ENCODE measurements at places on chromosomes 13 and 19. TPM values are rescaled to one million over a fixed set of nuclear protein-coding genes. Genes with fewer than 3 reads are reported as not detected.

The RFX1 gene
- 15.2 TPM for total RNA-seq

The TUBA3C gene
- not detected for total RNA-seq

The NCR1 gene
- 0.30 TPM for total RNA-seq

The COX7A1 gene
- 2,839 TPM for total RNA-seq

The LYL1 gene
- total RNA-seq: 6.3 TPM

The GAPDHS gene
- total RNA-seq: not detected

The IGSF23 gene
- total RNA-seq: not detected

The KCNRG gene
- total RNA-seq: not detected

The CYSLTR2 gene
- 7.6 TPM for total RNA-seq

The KLF5 gene
- 1.1 TPM for total RNA-seq

The FBXO17 gene
- total RNA-seq: 3.0 TPM

The ZNF69 gene
- total RNA-seq: 5.2 TPM

The NUMBL gene
- 14.7 TPM for total RNA-seq

The CABP5 gene
- not detected for total RNA-seq

The CRX gene
- not detected for total RNA-seq

The RNF17 gene
- not detected for total RNA-seq

The ACTMAP gene
- 7.4 TPM for total RNA-seq

The TMEM272 gene
- total RNA-seq: 0.30 TPM

The NLRP7 gene
- total RNA-seq: not detected

The BCAM gene
- 91.9 TPM for total RNA-seq

The CRLF1 gene
- 20.0 TPM for total RNA-seq

The OR7D2 gene
- total RNA-seq: 0.16 TPM

The GPR183 gene
- total RNA-seq: 1.7 TPM

The ACP5 gene
- 3.1 TPM for total RNA-seq

The FFAR3 gene
- total RNA-seq: not detected

The VPS36 gene
- total RNA-seq: 32.3 TPM

The GPR12 gene
- total RNA-seq: 0.14 TPM

The SAE1 gene
- total RNA-seq: 42.5 TPM

The PLPPR2 gene
- 10.6 TPM for total RNA-seq

The TSHZ3 gene
- total RNA-seq: 2.9 TPM

The GET3 gene
- 65.1 TPM for total RNA-seq

The PRTN3 gene
- total RNA-seq: not detected

The KIR2DL3 gene
- total RNA-seq: not detected

The LILRB4 gene
- 4.0 TPM for total RNA-seq

The DOCK6 gene
- 43.2 TPM for total RNA-seq

The CYP2F1 gene
- total RNA-seq: not detected

The ATP1A3 gene
- total RNA-seq: 375 TPM

The PSG2 gene
- not detected for total RNA-seq

The TNFAIP8L1 gene
- 4.2 TPM for total RNA-seq

The PCDH17 gene
- total RNA-seq: 3.1 TPM

The FAAP24 gene
- 0.49 TPM for total RNA-seq

The RRAS gene
- total RNA-seq: 116 TPM

The SHISA7 gene
- not detected for total RNA-seq

The TECR gene
- total RNA-seq: 69.3 TPM

The ZSCAN5A gene
- 16.7 TPM for total RNA-seq

All from left ventricle myocardium inferior (tissue), 1 donor.